ENCODE measurements at places on chromosomes 1 and 21.

- no peak for DNase-seq
Observed at GRCh38 chr1:2535455-2535854, 5.4 kb upstream of the HES5 start.

DNA sequence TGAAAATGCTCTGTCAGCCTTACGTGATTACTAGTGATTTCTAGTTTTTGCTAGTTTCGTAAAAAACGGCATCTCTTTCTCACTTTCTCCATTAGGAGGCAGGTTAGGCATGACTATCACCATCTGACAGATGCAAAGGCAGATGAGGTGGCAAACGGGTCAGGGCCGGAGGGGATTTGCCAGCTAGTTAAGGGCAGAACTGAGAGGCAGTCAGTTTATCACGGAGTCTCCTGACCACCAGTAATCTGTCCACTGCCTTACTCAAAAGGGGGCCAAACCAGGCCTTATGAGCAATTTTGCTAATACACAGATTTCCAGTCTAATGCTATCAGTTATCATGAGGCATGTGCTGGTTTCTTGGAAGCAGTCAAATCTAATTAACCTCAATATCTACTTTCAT is 159.3 kb downstream of the TSEN15 start:
- no peak for DNase-seq

GRCh38 chr1:229139331-229140118 is 131.4 kb upstream of the RAB4A start:
- no peak for DNase-seq

DNA sequence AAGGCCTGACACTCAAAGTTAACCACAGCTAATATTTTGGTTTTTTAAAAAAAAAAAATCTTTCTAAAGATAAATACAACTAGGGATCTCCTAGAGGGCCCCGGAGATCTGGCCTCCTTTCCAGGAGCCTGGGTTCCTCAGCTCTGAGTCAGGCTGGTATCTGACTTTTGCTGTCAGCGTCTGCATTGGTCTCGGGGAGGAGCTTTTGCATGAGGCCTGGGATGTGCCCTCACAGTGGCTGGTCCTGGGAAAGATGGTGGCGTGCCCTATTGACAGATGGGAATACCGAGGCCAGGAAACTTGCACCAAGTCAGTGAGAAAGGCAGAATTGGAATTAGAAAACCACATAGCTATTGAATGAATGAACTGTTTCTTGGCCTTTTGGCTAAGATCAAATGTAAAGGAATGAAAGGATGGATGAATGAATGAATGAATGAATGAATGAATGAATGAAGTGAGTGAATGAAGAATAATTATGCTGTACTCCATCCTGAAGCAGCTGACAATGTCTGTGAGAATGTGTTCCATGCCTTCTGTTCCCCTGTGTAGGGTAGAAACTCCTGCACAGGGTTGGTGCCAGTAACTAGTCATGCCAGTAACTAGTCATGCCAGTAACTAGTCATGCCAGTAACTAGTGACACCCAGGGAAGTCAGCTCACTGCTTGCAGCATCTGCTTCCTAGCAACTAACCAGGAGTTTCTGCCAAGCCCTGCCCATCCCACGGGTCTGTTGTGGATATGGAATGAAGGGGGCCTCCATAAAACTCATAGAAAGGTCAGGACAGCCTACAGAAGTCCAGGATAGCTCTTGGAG is 242.5 kb upstream of the VAMP3 start:
- DNase-seq = no peak

- peak; percentile 11 for DNase-seq
Observed at GRCh38 chr1:198359024-198359653, 181.3 kb downstream of the ATP6V1G3 start.

- no peak for DNase-seq
Observed at GRCh38 chr1:94115254-94115899, 5.6 kb downstream of the ABCA4 start.

DNA sequence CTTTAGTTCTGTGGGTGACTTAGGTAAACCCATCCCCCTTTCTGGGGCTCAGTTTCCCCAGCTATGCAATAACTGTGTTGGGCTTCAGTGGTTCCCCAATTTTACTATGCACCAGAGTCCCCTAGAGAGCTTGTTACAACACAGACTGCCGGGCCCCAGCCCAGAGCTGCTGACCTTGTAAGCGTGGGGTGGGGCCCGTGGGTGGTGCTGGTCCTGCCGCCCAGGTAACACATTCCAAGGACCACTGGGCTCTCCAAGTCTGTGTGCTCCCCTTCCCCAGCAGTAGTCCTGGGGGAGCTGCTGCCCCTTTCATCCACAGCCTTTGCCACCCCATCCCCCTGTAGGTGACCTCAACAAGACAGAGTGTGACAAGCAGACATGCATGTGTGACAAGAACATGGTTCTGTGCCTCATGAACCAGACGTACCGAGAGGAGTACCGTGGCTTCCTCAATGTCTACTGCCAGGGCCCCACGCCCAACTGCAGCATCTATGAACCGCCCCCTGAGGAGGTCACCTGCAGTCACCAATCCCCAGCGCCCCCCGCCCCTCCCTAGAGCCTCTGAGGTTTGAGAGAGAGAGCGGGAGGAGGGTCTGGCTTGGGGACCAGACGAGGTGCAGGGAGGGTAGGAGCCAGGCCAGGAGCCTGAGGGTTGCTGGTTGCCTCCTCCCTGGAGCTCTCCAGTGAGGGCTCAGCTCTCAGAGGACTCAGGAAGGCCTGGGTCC is 8.9 kb downstream of the PLA2G2F start:
- no peak for DNase-seq

DNA sequence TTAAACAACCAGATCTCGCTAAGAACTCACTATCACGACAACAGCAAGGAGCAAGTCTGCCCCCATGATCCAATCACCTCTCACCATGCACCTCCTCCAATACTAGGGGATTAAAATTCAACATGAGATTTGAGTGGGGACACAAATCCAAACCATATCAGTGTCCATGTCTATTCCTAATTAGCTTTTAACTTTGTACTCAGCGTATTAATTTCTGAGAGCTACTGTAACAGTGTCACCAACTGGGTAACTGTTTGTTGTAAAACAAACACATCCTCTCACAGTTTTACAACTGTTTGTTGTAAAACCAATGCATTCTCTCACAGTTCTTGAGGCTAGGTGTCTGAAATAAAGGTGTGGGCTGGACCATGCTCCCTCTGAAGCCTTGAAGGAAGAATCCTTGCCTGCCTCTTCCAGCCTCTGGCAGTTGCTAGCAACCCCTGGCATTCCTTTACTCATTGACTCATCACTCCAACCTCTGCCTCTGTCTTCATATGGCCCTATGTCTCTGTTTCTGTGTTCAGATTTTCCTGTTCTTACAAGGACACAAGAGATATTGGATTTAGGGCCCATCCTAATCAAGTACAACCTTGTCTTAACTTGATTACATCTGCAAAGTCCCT is 121.2 kb downstream of the LTN1 start:
- no peak for DNase-seq

GRCh38 chr21:14814991-14815390 is 249.8 kb downstream of the NRIP1 start:
- DNase-seq = no peak

GRCh38 chr1:91885716-91886506 is at the start of gene TGFBR3:
TSS of gene TGFBR3 (minus strand) at chr1:91886151. CDS start at chr1:91861531, 24,620 bp downstream.
- DNase-seq = peak; percentile 75

- DNase-seq = no peak
Observed at GRCh38 chr1:83673312-83673711, 325.6 kb downstream of the TTLL7 start.

GRCh38 chr21:37392441-37392840 is 25.9 kb downstream of the DYRK1A start:
- no peak for DNase-seq

DNA sequence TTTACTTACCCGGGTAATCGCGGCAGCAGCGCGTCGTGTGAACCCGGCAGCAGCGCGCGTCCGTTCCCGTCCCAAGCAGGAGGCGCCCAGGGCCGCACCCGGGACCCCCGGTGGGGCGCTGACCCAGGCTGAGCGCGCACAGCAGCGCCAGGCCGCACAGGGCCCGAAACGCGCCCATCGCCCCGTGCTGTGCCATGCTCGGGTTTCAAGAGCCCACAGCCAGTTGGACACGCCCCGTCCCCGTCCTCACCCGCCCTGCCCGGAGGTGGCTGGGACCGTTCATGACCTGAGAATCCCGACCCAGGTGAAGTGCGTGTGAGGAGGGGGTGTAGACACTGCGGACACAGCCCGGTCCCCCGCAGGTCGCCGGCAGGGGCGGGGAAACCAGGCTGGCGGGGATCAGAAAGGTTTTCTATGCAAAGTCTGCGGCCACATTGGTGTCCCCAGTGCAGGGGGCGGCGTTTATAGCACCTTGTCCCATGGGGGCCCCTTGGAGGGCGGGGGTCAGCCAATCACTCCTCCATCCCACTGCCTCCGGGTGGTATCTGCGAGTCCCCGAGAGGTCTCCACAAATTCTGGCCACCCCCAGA is at the start of gene TNFRSF18:
Gene TNFRSF18, minus strand, starts transcription at position 217 of the 590 bp plus-strand sequence. Its CDS starts 21 bp downstream, at position 196.
- DNase-seq = peak; percentile 60
